ENCODE measurements at places on chromosomes 3 and 15.

DNA sequence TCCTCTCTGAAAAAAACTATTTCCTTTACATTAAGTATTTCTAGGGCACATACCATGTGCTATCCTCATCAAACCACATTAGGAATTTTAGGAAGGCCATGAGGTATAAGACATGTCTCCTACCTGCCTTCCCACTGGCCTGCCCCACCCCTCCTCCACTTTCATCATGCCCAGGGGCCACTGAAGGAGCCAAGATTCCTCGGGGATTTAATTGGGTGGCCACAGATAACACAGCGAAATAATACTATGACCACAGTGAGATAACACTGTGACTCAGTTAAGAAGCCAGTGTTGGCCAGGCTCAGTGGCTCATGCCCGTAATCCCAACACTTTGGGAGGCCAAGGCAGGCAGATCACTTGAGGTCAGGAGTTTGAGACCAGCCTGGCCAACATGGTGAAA, 9.8 kb upstream of the BMF start:
- DNase-seq: no peak

GRCh38 chr15:62913246-62913645, 129.3 kb upstream of the TPM1 start:
- DNase-seq: no peak

GRCh38 chr3:124298951-124299350, 307.0 kb upstream of the ROPN1 start:
- no peak for DNase-seq

- DNase-seq: no peak
Observed at GRCh38 chr3:165404357-165405027, 208.3 kb upstream of the SLITRK3 start.

- no peak for DNase-seq
Observed at GRCh38 chr3:55658690-55659562, 171.8 kb upstream of the WNT5A start.

GRCh38 chr15:49697121-49697520, 76.3 kb downstream of the DTWD1 start:
- DNase-seq: no peak

DNA sequence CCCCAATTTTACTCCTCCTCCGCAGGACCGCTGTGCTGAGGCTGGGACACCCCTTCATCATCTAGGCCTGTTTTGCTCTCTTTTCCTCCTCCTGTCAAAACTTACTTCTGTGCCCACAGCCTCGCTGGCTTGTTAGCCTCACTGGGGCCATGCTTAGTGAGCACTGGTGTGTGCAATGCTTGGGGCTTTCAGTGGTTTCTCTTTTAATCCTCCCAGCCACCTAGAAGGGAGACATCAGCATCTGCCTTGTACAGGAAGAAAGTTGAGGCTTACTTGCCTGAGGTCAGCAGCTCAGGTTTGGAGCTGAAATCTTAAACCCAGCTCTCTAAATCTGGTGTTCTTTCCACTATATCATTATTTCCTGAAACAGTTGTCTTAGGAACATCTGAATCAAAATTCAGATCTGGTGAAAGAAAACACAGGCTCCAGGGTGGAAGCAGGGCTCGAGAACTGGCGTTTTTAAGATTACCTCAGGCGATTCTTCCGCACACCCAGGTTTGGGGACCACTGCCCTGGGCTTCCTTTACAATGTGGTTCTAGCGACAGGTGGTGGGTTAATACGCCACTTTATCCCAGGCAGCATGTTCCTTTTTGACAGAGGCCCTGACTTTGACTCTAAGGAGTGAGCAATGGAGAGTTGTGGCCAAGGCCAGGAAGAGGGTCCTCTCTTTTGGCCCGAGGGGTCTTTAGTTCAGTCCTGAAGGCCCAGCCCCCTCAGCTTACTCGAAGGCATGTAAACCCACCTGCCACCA, 3.8 kb downstream of the THSD4 start:
- no peak for DNase-seq

DNA sequence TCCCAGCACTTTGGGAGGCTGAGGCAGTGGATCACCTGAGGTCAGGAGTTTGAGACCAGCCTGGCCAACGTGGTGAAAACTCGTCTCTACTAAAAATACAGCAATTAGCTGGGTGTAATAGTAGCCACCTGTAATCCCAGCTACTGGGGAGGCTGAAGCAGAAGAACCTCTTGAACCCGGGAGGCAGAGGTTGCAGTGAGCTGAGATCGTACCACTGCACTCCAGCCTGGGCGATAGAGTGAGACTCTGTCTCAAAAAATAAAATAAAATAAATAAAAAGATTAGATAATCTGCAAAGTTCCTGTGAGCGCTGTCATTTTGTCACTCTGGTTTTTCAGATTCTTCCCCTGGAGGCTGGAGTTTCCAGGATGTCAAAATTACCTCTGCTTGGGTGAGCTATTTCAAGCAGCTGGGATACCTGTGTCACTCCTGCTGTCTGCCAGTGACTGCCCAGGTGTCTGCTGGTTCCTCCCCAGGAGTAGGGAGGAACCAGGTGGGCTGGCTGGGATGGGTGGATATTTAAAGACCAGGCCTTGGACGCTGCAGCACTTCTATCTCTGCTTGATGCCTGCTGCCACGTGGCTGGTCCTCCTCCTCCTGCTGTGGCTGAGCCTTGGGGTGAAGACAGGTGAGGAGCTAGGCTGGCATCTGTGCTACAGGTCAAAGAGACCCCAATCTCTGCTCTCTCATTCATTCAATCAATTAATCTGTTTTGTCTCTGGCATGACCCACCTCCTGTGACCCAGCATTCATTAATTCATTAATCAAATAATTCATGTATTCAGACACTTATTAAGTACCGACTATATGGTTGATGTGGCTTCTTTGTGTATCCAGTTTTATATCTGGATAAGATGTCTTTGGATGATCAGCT, 19.5 kb upstream of the MUC20 start:
- no peak for DNase-seq

DNA sequence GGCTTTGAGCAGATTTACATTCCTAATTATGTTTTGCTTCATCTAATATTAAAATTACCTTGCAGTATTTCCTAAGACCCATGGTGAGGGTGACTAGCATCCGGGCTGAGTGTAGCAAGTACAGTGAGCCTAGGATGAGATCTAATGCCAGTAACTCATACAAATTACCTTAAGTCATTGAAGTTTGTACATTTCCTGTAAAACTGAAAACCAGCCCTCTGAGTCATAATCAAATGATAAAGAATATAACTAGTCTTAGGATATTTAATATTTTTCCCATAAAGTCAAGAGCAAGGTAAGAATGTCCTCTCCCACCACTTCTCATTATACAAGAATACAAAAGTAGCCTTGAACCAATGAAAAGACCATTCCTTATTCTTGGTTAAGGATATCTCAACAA, 54.8 kb upstream of the CHRM5 start:
- no peak for DNase-seq

DNA sequence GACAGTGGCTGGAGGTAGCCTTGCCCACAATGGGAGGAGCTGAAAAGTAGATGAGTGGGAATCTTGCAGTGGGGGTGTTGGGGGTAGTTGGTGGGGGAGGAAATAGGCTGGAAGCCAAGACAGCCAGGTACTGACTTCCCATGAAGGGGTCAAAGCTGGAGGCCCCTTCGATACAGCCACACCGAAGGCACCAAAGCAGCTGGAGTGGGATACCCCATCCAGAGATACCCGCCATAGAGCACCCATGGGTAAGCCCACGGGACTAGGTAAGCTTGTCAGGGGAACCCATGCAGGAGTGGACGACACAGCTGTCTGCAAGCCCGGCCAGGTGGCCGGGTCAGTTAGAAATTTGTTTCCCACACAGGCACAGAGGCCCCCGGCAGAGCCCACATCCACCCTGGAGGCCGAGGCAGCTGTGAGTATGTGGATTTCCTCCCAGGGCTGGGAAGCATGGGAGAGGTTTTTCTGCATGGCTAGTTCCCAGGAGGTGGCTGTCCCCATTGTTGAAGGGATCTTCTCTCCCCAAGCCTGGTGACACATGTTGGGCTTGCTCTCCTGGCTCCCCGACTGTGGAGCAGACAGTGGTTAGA, 28.6 kb downstream of the PRR23E start:
- DNase-seq: no peak

DNA sequence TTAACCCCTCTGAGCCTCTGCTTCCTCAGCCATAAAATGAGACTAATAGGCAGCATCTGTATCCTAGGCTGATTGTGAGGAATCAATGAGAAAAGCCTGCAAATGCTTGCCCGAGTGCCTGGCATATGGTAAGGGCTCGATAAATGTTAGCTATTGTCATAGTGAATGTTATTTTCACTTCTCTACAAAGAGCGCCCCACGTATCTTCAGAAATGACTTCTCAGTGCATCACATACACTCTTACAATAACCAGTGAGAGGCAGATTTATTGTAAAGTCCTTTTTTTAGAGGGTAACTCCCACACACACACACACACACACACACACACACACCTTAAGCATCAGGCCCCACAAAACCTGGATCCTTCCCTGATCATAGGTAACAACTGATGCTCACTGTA, 60.5 kb upstream of the SPATA12 start:
- DNase-seq: no peak

- no peak for DNase-seq
Observed at GRCh38 chr3:3170998-3171397, 8.5 kb downstream of the CRBN start.

DNA sequence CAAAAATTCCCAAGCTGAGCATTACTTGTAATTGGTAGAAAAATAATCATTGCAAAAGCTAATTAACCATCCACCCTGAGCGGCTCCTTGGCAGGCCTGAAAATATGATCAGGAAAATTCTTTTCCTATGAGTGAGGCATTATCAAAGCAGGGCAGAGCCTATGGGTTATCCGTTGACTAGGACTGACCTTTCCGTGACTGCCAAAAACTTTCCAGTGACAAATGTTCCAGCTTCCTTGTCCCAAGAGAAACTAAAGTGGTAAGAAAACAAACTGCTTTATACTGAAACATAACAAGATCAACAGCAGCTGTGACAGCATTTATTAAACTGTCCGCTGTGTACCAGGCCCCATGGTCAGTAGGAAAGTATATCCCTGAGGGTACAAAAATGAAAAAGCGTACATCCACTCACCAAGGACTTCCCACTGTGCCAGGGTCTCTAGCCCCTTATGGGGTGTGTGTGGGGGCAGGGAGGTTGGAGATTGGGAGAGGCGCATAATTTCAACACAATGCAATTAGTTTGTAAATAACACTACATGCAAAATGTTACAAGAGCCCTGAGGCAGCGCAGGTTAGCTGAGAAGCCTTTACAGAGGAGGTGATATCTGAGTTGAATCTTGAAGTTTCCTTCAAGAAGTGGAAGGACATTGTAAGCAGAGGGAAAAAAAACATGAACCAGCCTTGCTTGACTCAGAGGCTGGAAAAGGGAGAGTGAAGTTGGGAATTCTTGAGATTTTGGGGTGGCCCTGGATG, 8.5 kb downstream of the LIPC start:
- no peak for DNase-seq

DNA sequence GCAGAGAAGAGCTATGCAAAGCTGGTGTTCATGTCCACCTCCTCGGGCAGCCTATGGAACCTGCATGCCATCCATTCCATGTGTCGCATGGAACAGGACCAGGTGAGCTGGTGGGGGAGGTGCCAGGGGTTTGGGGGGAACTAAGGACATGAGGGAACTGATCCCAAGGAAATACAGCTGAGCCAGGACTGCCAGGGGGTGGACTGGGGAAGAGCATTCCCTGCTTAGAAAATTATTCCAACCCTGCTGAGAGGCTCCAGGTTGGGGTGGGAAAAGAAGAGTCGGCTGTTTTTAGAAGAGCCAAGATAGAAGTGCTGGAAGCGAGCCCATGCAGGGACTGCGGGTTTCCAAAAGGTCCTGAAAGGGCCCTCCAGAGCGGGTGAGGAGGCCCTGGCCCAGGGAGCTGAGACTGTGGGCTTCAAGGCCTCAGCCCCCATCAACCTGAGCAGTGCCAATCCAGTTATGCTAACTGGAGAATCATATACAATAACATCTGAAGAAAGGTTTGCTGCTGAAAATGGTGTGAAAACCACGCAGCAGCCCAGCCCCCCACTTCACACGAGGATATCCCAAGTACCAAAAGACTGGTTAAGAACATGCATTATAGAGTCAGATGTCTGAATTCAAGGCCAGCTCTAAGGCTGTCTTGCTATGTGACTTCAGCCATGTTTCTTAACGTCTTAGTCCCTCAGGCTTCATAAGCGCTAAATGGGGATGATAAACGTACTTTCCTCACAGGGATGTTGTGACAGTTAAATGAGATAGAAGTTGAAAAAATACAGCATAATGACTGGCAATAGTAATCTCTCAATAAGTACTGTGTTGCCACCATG, 7.8 kb downstream of the DISP2 start:
- DNase-seq: no peak

DNA sequence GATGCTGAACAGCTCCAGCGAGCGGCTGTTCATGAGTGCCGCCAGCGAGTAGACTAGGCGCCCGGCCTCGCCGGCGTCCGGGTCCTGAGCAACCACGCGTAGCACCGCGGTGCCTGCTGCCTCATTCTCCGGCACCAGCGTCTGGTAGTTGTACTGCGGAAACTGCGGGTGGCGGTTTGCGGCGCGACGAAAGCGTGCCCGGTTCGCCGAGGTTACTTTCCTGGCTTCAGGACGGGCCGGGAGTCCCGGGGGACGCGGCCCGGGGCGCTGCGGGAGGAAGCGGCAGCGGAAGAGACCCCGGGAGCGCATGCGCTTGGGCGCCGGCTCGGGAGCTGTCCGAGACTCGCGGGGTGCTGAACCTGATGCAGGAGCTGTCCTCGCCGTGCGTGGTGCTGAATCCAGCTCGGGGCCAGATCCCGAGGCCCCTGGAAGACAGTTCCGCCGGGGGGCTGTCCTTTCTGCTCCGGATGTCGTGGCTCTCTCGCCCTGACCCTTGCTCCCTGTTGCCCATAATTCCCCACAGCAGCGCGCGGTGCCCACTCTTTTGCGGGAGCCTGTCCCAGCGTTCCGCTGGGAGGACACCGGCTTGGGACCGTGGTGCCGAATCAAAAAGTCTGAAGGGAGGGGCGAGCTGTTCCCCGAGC, 1.1 kb downstream of the CELSR3 start:
- no peak for DNase-seq

GRCh38 chr15:67134067-67134838, 68.9 kb downstream of the SMAD3 start:
- DNase-seq: no peak

DNA sequence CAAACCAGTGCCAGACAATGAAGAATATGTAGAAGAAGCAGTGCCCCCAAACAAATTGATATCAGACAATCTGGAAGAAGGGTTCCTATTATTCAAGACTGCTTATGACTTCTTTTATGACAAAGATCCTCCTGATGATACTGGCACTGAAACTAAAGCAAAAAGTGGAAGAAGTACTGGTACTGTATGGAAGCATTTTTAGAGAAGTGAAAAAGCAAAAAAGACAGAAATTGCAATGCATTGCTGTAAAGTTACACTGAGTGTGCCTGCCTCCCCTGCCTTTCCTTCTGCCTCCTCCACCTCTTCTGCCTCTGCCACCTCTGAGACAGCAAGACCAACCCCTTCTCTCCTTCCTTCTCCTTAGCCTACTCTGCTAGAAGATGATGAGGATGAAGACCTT, 167.6 kb downstream of the PLCL2 start:
- no peak for DNase-seq

- no peak for DNase-seq
Observed at GRCh38 chr3:59796456-59796855, 746.6 kb upstream of the CFAP20DC start.

DNA sequence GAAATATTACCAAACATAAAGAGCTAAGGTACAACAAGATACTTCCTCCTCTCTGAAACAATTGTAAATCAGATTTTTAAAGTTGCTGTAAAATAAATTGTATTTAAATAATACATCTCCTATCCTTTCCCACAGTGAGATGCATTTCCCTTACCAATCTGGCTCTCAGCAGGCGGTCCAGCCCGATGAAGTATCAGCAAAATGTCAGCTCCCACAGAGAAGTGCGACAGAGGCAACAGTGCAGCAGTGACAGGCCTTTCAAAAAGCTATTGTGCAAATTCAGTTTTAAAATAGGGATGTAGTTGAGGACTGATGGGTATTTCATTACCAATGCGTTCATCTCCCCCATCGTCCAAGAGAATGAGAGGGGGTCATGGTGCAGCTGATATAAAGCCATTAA, 733.2 kb upstream of the GOLIM4 start:
- no peak for DNase-seq

Data from NCI-H1417 treated with DMSO at 0.1 percent for 48 hours (cell line).